Cardiac septum (tissue), 1 donor: ENCODE measurements at places on chromosomes 12 and 14. TPM values are rescaled to one million over a fixed set of nuclear protein-coding genes. Genes with fewer than 3 reads are reported as not detected.

TMPRSS12 gene
- not detected for total RNA-seq

HOXC9 gene
- total RNA-seq = not detected

KRT79 gene
- total RNA-seq = not detected

CGRRF1 gene
- 17.0 TPM for total RNA-seq

CPNE6 gene
- 1.4 TPM for total RNA-seq

STAC3 gene
- total RNA-seq = 0.94 TPM

AICDA gene
- 0.13 TPM for total RNA-seq

SNAPC1 gene
- total RNA-seq = 5.0 TPM

ANAPC5 gene
- total RNA-seq = 53.4 TPM

DCN gene
- 480 TPM for total RNA-seq

KERA gene
- total RNA-seq = 0.19 TPM

FOXN3 gene
- total RNA-seq = 87.6 TPM

C12orf60 gene
- total RNA-seq = 2.5 TPM

DPPA3 gene
- total RNA-seq = not detected

NGB gene
- not detected for total RNA-seq

PLBD1 gene
- total RNA-seq = 33.8 TPM

CNIH1 gene
- 77.7 TPM for total RNA-seq

NAV3 gene
- 2.9 TPM for total RNA-seq

RPS6KA5 gene
- 3.8 TPM for total RNA-seq

CLEC4C gene
- total RNA-seq = not detected

CFAP54 gene
- total RNA-seq = 0.48 TPM

UNC79 gene
- 0.51 TPM for total RNA-seq

IAPP gene
- not detected for total RNA-seq

ZNF839 gene
- total RNA-seq = 10.2 TPM
